ENCODE measurements at places on chromosomes 2 and 18.

- no peak for DNase-seq
Measured at GRCh38 chr2:211673133-211673905, 865.3 kb downstream of the ERBB4 start.

- no peak for DNase-seq
Measured at GRCh38 chr2:146681991-146682390, 1162.8 kb upstream of the ACVR2A start.

GRCh38 chr2:232571026-232571474 lies 20.6 kb downstream of the EIF4E2 start:
- no peak for DNase-seq

- no peak for DNase-seq
Measured at GRCh38 chr2:49948091-49948490, 793.8 kb upstream of the FSHR start.

DNA sequence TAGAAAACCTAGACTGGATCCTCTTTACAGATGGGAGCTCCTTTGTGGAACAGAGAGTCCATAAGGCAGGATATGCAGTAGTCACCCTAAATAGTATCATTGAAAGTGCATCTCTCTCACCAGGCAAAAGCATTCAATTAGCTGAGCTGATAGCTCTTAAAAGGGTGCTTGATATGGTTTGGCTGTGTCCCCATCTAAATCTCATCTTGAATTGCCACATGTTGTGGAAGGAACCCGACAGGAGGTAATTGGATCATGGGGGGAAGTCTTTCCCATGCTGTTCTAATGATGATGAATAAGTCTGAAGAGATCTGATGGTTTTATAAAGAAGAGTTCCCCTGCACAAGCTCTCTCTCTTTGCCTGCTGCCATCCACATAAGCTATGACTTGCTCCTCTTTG lies 96.2 kb upstream of the RMP24 start:
- DNase-seq, result no peak

DNA sequence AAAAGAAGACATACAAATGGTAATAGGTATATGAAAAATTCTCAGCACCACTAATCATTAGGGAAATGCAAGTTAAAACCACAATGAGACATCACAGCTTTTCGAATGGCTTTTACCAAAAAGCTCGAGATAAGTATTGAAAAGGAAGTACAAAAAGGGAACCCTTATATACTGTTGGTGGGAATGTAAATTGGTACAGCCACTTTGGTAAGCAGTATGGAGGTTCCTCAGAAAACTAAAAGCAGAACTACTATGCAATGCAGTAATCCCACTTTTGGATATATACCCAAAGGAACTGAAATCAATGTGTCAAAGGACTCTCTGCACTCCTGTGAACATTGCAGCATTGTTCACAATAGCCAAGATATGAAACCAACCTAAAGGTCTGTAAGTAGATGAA lies 107.5 kb upstream of the SPATS2L start:
- DNase-seq, result no peak

GRCh38 chr2:60706021-60706420 lies 50.0 kb upstream of the PAPOLG start:
- DNase-seq, result no peak

DNA sequence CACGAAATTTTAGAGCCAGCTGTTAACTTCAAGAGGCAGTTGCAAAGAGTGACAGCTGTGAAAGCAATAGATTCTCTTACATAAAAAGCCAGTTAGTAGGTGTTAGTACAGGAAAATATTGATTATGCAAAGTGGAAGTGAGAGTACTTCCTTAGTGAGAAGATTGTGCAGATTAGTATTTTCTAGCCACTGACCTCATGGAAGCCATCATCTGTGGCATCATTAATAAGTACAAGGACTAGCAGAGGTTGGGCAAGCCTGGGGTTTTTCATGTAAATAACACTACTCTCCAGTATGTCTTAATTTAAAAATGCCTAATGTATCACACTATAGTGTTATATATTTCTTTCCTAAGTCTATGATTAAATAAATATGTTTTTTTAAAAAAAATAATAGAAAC lies 166.2 kb upstream of the DTNA start:
- DNase-seq, result no peak

- no peak for DNase-seq
Measured at GRCh38 chr2:129803032-129803431, 176.4 kb upstream of the RAB6C start.

- DNase-seq, result no peak
Measured at GRCh38 chr2:98458207-98458606, 13.5 kb downstream of the INPP4A start.

- no peak for DNase-seq
Measured at GRCh38 chr2:9401646-9402371, 21.5 kb downstream of the ITGB1BP1 start.

GRCh38 chr2:207071820-207072219 lies 93.9 kb downstream of the KLF7 start:
- DNase-seq, result no peak
